ENCODE measurements at places on chromosomes 12 and 14.

DNA sequence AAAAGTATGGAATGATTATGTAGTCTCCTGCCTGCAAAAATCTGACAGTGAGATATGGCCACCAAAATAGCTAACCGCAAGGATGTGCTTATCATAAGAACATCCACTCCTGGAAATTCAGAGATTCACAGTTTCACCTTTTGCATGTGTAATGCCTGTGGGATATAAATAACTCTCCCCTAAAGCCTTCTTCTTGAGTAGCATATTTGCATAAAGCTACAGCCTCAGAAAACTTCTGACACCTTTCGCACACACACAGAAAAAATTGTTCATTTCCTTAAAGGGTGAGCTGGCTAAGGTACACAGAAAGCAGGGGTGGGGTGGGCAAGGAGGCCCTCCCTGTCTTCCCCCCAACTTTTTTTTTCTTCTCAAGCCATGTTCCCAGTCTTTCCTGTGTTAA lies 3.1 kb upstream of the IGF1 start:
- DNase-seq: no peak

GRCh38 chr12:127165567-127166392 lies 1101.2 kb upstream of the TMEM132C start:
- DNase-seq: peak; percentile 80

GRCh38 chr14:57085801-57086200 lies 182.9 kb downstream of the EXOC5 start:
- DNase-seq: no peak

DNA sequence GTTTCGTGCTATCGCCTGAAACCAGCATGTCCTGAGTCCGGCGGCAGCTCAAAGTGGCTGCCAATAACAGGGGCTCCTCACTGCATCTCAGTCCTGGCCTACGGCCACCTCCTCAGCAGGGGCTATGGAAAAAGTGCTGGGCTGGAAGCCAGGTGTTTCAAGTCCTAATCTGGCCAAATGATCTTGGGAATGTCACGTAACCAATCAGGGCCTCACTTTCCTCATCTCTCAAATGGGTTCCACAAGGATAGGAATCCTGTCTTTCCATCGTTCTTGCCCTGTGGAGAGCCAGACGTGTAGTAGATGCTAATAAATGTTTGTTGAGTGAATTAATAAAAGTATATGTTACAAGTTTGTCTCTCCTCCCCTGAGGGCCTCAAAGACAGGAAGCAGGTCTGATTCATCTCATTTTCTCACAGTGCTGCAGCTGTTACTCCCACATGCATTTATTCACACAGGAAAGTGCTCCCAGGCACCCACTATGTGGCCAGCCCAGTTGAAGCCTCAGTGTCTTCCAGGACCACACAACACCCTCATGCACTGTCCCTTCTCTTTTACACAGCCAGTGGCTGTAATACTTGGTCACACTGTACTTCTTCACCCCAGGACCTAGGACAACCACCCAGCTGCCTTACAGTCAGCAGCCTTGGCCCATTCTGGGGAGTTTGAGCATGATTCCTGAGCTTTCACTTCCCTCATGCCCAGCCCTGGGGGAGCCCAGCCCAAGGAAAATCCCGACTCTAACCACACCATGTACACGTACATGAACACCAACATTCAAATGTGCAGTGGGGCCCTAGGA lies 5.0 kb downstream of the CMKLR1 start:
- peak; percentile 65 for DNase-seq

DNA sequence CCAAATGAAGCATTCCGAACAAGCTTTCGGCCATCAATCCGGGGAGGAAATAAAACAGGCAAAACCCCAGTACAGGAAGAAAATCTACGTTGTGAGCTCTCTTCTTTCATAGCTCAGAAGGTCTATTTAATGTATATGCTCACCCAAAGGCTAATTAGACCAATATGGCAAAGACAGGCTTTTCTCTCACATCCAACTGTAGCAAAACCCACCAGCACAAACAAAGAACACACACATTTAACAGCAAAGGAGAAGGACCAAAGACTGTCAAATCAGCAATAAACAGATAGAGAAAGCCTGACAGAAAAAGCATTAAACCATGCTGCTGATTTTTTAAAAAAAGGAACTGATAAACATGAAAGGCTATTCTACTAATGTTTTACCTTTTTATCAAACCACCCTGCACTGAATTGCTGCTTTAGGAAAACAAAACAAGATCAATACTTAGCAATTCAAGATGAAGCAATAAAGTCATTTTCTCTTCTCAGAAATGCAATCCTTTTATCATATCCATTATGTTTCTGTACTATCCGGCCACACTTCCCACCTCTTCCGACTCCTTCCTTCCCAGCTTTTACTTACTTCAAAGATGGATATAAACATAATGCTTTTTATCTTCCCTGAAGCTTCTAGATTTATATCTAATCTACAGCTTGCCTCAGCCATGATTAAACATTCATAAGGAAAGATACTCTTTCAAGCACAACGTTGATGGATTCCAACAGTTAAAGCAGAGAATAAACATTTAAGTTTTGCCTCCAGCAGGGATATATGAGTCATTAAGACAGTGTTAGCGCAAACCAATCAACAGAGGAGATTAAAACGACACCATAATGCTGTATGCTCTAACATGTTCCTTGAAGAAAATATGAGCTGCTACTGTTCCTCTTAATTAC lies 74.6 kb upstream of the BBS10 start:
- no peak for DNase-seq

DNA sequence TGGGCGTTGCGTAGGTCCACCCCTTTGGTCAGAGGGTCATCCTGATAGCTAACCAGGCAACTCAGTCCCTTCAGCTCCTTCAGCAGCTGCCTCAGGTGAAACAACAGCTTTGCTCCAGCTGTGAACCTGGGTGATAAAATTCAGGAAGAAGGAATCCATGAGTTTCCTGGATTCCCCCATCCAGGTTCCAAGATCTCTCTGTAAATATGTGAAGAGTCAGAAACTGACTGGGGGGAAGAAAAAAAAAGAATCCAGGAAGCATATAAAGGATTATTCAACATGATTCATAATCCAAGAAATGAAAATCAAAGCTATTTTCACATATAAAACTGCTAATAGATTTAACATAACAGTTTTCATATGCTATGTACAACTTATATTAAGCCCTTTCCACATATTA lies 8.6 kb downstream of the STAT2 start:
- DNase-seq: no peak

DNA sequence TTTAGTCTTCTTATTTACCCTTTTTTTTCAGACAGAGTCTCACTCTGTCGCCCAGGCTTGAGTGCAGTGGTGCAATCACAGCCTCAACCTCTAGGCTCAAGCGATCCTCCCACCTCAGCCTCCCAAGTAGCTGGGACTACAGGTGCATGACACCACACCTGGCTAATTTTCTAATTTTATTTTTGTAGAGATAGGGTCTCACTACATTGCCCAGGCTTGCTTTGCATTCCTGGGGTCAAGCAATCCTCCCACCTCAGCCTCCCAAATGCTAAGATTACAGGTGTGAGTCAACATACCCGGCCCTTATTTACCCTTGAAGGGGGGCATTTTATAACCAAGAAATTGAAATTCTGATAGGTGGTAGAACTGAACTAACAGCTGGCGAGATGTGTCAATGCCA lies 21.0 kb downstream of the HECTD4 start:
- DNase-seq: no peak

- DNase-seq: no peak
Observed at GRCh38 chr14:24995016-24995415, 54.9 kb downstream of the STXBP6 start.

DNA sequence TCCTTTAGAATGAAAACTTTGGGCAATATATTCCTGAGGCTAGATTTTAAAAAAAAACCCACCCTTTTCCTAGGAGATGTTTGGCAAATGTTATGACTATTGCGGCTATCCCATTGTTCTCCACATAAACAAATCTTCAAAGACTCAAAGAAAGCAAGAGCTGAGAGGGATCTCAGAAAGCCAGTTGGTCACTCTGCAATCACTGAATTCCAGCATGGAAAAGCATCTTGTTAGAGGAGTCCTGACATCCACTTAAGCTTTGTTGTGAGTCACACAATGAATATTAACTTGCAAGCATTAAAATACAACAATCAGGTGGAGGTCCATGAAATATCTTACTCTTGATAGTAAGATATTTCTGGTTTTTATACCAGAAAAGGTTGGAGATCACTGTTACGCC lies 11.0 kb upstream of the PTPRB start:
- no peak for DNase-seq

DNA sequence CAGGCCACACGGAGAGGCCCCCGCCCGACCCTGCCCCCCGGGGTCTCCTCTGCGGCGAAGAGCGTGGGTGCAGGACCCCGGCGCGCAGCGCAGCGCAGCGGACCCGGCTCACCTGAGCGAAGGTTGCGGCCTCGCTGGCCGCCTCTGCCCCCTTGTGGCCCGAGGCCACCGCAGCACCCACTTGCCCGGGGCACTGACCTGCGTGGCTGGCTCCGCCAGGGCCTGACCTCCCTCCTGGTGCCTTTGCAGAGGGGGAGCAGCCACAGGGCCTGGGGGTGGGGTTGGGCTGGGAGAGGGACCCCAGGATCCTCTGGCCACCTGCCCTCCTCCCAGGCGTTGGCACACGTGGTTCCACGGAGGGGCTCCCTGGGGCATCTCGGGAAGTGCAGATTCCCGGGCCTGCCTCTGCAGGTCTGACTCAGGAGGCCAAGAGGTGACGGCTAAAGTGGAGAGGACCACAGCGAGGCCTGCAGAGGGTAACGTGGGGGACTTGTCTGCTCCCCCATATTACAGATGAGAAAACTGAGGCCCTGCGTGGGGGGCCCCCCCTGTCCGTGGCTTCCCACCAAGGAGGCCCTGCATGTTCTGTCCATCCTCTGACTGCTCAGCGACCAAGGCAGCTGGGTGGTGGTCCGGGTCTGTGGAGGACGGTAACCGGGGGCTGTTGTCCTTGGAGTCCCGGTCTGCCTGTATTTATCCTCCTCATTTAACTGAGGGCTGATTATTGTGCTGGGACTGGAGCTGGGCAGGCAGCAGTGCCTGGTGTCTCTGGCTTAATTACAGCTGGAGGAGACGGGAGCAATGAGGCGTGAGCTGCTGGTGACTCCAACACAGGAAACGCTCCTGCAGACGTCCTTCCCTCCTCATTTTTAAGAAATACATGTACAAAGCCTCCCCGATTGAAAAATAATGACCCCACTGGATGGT lies 67.9 kb upstream of the BEGAIN start:
- peak; percentile 42 for DNase-seq

Data from CD4-positive, alpha-beta T cell (primary cell).